ENCODE measurements at places on chromosomes 5 and 9.
A peak's percentile ranks its signal among the peaks of the same experiment; 100 is the strongest.

DNA sequence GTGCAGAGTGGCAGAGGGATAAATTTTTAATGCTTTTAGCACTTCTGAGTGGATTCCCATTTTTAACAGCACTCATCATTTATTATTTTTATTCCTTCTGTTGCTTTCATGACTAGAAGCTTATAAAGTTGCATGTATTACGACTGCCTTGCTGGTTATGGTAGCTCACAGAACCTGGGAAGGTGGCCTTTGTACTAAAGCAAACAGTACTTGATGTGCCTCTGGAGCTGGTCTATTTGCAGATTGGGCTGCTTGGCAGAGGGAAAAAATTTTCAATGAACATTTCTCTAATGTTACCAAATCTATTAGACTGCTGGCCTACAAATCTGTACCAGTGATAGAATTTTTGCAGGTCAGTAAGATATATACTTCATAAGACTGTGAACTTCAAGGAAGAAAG lies 274.5 kb upstream of the C9orf72 start:
- no peaks in the 10 kb centered on the region for H3K4me1 ChIP-seq
- ATAC-seq: no peak
- no peak overlapping the region for H3K27ac ChIP-seq
- no peaks in the 10 kb centered on the region for H3K27me3 ChIP-seq

DNA sequence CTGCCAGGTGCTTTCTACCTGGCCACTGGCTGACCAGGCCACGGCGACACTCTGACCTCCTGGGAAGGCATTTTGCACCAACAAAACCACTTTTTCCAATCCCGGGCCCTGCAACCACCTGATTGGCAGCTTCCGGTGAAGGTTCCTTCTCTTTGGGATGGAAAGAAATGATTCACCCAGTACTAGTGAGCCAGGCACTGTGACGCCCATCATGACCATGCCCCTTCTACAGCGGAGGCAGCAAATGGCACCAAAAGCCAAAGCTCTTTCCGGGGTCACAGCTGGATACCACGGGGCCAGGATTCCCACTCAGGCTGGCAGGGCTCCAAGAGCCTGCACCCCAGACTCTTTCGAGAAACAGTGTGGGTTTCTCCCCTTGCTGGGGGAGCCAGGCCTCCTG lies 4.7 kb downstream of the NOTCH1 start:
- H3K4me3 ChIP-seq: no peak overlapping the region
- no peak for ATAC-seq
- no peaks in the 10 kb centered on the region for H3K27me3 ChIP-seq
- peak overlapping the region; percentile 99 for H3K27ac ChIP-seq
- H3K4me1 ChIP-seq: peaks cover 70% of the 10 kb centered on the region

- no peaks in the 10 kb centered on the region for H3K36me3 ChIP-seq
- H3K4me1 ChIP-seq: no peaks in the 10 kb centered on the region
- ATAC-seq: no peak
- H3K4me3 ChIP-seq: no peak overlapping the region
- no peak overlapping the region for H3K27ac ChIP-seq
These were observed 102.6 kb upstream of the TRPM3 start for GRCh38 chr9:71223953-71224538.

DNA sequence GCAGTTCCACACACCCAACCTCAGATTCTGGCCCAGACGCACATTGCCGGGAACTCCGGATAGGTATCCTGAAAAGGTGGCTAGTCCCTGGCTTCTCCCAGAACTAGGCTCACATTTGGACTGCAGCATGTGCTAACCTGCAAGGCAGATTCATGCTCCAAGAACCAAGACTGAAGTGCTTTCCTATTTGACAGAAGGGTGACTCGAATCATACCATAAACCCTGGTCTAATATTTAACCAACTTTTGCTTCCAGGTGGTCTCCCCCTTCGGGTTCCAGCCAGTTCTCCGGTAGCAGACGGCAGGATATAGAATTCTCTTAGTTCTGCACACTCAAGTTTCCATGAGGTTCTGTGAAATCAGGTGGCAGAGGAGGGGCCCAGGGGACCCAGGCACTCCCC lies 7.6 kb downstream of the PTGES start:
- H3K4me1 ChIP-seq: peaks cover 7% of the 10 kb centered on the region
- H3K36me3 ChIP-seq: no peaks in the 10 kb centered on the region
- H3K4me3 ChIP-seq: no peak overlapping the region

DNA sequence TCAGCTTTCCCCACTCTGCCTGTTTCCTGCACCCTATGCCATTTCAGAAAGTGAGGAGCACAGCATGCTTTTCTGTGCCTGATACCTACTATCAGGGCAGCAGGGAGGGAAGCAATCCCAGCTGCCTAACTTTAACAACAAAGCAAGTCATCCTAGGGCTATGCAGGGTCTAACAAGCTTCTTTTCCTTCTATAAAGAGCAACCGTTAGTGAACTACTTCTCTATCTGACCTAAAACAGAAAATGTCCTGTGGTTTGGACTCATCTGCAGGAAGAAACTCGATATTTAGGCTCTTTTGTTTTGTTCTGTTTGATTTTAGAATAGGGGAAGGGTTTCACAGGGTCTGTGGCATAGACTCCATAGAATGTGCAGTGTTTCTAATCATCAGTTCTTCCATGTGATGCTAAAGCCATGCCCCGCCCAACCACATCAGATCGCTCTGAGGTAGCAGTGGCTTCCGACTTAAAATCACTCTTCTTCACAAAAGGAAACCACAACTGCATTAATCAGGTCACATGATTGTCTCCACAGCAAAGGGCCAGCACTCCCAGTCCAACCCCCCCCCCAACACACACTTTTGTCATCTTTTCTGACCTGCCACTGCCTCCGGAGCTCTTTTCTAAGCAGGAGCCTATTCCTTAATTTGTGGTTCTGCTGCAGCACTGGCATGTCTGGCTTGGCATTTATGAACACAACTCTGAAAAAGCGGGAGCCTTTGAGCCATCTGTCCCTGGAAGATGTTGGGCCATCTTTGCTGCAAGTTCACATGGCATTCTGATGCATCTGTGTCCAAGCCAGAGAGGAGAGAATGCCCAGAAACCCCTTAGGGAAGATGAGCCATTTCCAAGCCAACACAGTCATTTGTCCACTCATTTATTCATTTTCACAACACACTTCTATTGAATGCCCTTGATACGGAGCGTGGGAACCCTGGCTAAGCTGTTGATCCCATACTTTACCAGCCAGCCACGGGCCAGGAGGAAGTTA lies 71.6 kb downstream of the CFAP90 start:
- ATAC-seq: no peak
- no peak overlapping the region for H3K4me3 ChIP-seq
- H3K27ac ChIP-seq: no peak overlapping the region
- peaks cover 4% of the 10 kb centered on the region for H3K4me1 ChIP-seq
- no peaks in the 10 kb centered on the region for H3K36me3 ChIP-seq
- peaks cover 22% of the 10 kb centered on the region for H3K27me3 ChIP-seq

DNA sequence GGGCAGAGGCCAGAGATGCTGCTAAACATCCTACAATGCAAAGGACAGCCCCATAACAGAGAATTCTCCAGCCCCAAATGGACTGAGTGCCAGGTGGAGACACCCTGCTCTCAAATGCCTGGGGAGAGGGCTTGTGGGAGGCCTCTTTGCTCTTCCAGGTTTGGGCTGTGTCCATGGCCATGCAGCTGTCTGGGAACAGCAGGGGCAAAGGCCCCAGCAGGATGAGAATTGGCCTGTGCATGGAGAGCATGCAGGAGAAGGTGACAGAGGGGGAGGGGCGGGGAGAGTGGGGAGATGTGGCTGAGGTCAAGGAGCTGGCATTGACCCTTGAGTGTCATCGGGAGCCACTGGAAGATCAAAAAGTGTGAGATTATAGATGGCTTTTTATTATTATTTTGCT lies 111.5 kb upstream of the ERCC6L2 start:
- H3K4me3 ChIP-seq: no peak overlapping the region
- no peak for ATAC-seq
- peaks cover 18% of the 10 kb centered on the region for H3K27me3 ChIP-seq
- peaks cover 6% of the 10 kb centered on the region for H3K4me1 ChIP-seq

DNA sequence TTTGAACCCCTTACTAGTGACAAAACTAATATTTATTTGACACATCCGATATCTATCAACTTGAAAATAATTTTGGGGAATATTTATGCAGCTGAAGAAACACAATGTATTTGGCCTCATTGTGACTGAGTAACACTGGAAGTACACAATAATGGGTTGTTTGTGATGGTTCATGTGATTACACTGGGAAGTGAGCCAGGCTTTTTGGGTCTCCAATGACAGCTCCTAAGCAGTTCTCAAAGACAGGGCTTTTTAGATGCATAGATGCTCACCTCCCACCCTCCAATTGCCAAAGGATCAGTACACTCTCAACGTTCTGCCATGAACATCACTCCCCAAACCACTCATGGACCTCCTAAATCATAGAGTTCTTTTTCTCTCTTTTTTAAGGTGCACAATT lies 170.0 kb downstream of the SLC24A2 start:
- no peaks in the 10 kb centered on the region for H3K4me1 ChIP-seq
- no peaks in the 10 kb centered on the region for H3K36me3 ChIP-seq
- no peak for ATAC-seq
- no peak overlapping the region for H3K4me3 ChIP-seq
- no peaks in the 10 kb centered on the region for H3K27me3 ChIP-seq
- no peak overlapping the region for H3K27ac ChIP-seq

DNA sequence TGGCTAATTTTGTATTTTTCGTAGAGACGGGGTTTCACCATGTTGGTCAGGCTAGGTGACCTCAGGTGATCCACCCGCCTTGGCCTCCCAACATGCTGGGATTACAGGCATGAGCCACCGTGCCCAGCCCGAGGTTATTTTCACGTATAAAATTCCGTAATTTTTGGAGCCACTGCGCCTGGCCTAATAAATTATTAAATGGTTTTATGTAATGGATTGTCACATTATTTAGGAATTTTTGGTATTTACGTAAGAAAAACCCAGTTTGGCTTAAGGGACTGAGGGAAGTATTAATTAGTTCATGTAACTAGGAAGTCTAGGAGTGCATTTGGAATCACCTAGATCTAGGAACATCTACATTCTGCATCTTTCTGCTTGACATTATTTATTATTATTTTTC lies 8.3 kb downstream of the GLE1 start:
- H3K27ac ChIP-seq: no peak overlapping the region
- no peaks in the 10 kb centered on the region for H3K27me3 ChIP-seq
- no peak for ATAC-seq
- H3K36me3 ChIP-seq: peaks cover 48% of the 10 kb centered on the region
- peaks cover 13% of the 10 kb centered on the region for H3K4me1 ChIP-seq

DNA sequence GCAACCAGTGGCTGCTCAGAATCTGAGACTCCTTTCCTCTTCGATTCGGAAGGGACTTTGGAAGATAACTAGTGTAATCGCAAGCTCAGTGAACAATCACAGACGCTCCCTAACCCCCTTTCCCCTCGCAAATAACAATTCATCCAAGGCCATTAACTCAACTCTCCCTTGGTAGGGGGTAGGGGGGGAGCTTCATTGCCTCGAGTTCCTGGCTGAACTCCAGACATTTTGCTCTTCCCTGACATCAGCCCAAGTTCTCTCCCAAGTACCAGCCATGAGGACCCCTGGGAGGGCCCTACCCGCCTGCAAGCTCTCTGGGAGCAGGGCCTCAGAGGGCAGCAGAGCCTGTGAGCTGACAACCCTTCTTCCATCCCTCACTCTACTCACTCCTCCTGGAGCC lies 8.4 kb downstream of the FAM163B start:
- peaks cover 40% of the 10 kb centered on the region for H3K27me3 ChIP-seq
- H3K27ac ChIP-seq: no peak overlapping the region
- no peak for ATAC-seq
- H3K36me3 ChIP-seq: peaks cover 6% of the 10 kb centered on the region
- H3K4me1 ChIP-seq: peaks cover 12% of the 10 kb centered on the region
